ENCODE measurements at places on chromosomes 7 and 10. TPM values are rescaled to one million over a fixed set of nuclear protein-coding genes. Genes with fewer than 3 reads are reported as not detected.

DNA sequence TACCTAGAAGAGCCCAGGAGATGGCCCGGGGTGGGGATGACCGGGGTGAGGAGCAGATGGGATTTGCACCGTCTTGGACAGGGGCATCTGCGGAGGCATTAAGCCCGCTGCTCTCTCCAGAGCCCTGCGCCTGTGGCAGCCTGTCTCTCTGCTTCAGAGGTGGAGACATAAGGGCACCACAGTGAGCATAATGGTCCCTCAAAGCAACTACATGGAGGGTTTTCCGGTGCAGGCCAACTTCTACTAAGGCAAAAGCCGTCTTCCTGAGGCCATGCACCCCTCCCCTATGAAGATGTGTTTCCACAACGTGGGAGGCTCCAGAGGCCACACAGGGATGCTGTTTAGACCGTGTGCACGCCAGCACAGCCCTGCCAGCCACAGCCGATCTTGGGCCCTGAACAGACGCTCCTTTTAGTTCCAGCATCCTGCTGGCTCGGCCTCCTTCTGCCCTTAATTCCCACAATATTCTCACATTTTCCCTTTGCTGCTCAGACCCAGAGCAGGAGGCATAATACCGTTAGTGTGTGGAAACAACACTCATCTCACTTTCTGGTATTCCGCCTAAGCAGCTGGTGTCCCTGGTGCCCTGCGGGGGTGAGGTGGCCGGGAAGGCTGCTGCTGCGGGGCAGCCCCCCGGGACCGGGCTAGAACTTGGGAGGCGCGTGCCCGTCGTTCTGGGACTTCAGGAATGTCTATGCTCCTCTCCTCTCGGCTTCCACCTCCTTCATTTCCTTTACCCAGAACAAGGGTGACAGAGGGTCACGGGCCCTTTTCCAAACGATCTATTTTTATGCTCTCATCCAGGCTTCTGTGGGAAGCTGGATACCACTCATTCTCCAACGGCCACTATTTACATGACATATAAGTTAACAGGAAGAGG lies 266.9 kb downstream of the TNS3 start:
- peak; percentile 86 for DNase-seq

DNA sequence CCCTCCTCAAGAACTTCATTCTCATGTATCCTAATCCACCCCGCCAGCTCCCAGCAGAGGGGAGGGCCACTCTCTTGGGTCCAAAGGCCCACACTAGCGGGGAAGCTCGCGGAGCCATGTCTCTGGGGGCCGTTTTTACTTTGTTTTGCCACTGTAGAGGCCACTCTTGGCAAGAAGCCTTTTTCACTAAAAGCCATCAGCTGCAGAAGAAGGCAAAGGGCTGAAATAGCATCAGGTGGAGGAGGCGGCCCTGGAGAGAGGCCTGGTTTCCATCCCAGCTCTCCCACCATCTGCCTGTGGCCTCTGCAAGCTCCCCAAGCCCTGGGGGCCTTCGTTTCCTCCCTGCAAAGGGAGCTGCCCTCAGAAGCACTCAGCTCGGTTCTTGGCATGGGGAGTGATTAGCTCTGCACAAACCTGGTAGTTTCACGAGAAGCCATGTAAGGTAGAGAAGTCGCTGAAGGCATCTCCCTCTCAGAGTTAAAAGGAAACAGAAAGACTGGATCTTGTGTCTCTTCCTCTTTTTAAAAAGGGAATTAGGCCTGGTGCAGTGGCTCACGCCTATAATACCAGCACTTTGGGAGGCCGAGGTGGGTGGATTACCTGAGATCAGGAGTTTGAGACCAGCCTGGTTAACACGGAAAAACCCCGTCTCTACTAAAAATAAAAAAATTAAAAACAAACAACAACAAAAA lies 70.3 kb downstream of the PARP12 start:
- DNase-seq: peak; percentile 43

GRCh38 chr7:45177801-45178200 lies 20.2 kb downstream of the RAMP3 start:
- DNase-seq: peak; percentile 76

DNA sequence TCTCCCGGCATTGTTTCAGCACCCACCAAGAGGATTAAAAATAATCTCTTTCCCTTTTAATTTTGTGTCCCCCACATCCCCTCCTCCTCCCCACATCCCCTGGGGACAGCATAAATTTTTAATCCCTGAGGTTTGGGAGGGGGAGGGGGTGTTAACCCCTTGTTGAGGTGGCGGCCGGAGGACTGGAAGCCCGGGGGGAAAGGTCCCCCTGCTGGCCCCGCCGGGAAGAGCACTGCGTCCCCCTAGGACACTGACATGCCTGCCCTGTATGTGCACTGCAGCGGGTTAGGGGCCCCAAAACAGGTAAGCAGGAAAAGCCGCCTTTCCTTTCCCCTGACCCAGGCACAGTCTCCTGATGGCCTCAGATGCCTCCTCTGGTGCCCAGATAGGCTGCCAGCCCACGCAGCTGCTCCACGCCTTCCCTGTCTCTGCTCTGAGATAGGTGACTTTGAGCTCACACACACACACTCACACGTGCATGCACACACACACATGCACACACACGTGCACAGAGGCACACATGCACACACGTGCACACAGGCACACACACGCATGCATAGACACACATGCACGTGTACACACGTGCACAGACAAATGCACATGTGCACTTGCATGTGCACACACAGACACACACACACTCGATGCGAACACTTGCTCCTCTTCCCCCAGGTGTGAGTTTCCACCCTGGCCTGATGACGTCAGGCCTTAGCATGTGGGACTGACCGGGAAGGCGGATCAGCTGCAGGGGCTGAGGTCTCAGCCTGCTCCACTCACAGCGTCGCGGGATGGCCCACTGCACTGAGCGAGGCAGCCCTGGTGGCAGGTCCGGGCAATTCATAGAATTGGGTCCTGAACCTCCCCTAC lies 12.3 kb downstream of the CNPY1 start:
- peak; percentile 76 for DNase-seq

- DNase-seq: no peak
Observed at GRCh38 chr7:49669285-49669684, 104.2 kb upstream of the VWC2 start.

The SOSTDC1 gene
- total RNA-seq: not detected

Data from posterior vena cava (tissue), 2 donors.